Esophagus squamous epithelium (tissue), 5 donors: ENCODE measurements at places on chromosomes 7 and 10.

DNA sequence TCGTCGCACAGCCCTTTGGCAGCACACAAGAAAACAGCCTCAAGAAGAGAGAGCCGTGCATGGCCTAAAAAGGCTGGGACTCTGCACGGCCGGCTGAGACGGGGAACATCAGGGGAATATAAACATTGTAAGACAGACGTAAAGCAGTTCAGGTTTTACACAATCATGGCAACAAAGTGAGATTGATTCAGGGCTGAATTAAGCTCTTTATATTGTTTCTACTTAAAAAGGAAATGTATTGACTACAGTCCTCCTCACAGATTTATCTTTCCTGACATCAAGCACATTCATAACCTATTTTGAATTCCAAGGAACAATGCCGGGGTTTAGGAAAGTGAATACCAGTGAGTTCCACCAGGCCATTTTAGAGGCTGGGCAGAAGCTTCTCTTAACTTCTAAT is 25.2 kb downstream of the SORBS1 start:
- no peak for DNase-seq

DNA sequence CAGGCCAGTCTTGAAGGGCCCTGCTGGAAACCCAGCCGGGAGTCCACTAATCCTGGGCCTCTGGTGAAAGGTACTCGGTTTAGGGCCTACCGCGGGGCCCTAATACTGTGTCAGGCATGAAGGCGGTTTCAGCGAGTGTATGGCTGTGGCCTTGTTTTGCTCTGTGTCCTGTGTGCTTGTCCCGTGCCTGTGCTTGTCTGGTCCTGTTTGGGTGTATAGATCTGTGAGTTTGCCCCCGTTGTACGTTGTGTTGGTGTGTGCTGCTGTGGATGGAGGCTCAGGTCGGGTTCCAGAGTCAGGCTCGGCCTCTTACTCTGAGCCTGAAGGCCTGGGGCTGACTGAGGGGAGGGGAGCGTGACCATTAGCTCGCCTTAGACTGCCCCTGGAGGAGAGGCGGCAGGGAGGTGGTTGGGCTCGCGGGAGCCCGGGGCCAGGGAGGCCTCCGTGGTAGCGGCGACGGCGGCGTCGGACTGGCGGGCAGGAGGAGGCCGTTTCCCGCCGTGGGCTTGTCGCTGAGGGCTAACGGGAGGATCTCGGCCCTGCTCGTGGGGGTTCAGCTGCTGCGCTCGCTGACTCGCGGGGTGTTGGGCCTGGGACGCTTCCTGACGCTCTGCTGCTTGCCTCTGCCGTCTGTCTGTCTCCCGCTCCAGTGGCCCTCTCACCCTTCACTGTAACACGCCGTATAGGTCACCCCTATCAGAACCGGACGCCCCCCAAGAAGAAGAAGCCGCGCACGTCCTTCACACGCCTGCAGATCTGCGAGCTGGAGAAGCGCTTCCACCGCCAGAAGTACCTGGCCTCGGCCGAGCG is 2.6 kb downstream of the TLX1 start:
- no peak for DNase-seq

- no peak for DNase-seq
These were observed 87.0 kb downstream of the VIPR2 start for GRCh38 chr7:159057647-159058046.

DNA sequence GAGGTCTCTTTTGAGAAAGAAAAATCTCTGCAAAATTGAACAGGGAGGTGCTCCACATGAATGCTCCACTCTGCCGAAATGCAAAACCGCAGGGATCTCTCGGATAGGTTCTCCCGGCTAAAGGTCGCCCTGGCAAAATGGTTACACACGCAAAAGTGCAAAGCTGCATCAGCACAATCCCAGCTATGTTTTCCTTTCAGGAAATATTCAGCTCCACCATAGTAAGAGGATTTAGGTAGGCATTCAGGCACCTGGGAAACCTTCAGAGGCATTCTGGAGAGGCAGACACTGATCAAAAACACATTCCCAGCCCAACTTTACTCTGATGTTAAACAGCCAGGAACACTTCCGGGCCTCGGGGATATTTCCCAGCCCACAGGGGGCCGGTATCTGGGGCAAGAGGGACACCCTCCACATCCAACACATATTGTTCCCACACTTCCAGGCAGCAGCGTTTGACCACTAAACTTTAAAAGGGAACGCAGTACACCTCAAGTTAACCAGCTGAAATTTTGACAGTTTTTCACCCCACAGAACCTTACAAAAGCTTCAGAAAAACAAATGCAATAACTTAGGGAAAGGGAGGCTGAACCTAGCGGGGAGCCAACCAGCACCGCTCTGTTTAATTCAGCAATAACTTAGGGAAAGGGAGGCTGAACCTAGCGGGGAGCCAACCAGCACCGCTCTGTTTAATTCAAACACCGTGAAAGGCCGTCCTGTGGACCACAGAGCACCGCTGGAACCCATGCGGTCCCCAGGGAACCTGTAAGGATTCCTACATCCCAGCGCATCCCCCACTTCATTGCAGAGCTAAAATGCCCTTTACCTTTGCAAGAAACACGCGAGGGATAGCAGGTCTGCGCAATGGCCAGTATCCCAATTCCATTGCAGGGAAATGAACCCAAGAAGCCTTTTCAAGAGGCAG is 45.9 kb downstream of the TNS3 start:
- DNase-seq: no peak

GRCh38 chr10:83178526-83178925 is 960.8 kb upstream of the GHITM start:
- no peak for DNase-seq

- DNase-seq: no peak
These were observed 146.0 kb downstream of the PLXNA4 start for GRCh38 chr7:132430041-132430855.

GRCh38 chr7:123120286-123120685 is 79.5 kb downstream of the SLC13A1 start:
- DNase-seq: no peak

DNA sequence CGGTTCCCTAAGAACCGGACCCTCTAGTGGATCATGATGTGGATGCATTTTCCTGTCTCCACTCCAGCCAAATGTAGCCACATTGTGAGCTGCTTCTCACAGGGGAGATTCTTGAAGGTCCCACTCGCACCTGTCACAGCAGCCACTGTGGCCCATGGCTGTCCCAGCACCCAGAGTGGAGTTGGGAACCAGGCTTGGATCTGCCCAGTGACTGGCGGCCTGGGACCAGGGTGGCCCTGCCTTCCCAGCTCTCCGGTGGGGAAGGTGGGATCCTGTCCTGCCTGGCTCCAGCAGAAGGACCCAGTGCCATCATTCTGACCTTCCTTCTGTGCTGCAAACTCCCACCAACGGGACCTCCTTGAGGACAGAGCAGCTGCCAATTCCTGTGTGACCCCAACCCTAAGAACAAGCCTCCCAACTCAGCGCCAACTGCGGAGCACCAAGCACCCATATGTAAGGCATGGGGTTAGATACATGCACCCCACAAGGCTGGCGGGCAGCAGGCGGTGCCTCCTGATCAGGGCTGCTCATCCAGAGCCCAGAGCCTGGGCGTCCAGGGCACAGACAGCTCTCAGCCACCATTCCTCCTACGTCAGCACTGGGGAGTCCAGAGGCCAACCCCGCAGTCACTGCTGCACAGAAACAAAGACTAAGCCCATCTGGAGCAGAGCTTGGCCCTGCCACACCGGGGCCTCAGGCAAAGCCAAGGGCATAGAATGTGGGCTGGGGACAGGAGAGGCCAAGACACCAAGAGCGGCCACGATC is 28.8 kb downstream of the EBF3 start:
- no peak for DNase-seq

DNA sequence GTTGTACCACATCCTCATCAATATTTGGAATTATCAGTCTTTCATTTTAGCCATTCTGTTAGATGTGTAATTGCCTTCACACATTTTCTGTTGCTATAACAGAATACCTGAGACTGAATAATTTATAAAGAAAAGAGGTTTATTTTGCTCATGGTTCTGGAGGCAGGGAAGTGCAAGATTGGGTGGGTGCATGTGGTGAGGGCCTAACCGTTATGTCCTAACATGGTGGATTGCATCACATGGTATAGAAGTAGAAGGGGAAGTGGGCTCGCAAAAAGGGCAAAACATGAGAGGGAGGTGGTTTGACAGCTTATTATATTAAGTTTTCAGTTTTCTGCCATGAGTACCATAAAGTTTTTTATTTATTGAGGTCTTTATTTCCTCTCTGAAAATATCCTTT is 452.0 kb downstream of the ARL4A start:
- DNase-seq: no peak

- no peak for DNase-seq
These were observed 53.3 kb upstream of the PPIF start for GRCh38 chr10:79293841-79294581.

- no peak for DNase-seq
These were observed 31.6 kb downstream of the SLC16A12 start for GRCh38 chr10:89503652-89504370.

- DNase-seq: no peak
These were observed 431.6 kb upstream of the GALNT17 start for GRCh38 chr7:70700055-70700940.

DNA sequence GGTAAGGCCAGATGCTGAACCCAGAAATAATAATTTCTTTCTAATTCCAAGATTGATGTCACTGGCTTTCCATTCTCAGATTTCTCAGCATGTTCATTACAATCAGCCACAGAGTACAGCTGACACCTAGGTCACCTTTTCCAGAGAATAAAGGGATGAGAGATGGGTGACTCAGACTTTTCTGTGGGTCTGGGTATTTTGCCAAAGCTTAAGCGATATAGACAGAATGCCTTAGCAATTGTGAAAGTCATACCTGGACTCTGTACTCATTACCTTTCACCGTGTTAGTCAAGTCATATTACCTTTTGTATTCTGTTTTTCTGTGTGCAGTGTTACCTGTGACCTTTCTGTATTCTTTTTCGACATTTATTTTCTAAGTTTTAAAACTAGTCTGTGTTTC is 10.6 kb upstream of the PRTFDC1 start:
- no peak for DNase-seq

DNA sequence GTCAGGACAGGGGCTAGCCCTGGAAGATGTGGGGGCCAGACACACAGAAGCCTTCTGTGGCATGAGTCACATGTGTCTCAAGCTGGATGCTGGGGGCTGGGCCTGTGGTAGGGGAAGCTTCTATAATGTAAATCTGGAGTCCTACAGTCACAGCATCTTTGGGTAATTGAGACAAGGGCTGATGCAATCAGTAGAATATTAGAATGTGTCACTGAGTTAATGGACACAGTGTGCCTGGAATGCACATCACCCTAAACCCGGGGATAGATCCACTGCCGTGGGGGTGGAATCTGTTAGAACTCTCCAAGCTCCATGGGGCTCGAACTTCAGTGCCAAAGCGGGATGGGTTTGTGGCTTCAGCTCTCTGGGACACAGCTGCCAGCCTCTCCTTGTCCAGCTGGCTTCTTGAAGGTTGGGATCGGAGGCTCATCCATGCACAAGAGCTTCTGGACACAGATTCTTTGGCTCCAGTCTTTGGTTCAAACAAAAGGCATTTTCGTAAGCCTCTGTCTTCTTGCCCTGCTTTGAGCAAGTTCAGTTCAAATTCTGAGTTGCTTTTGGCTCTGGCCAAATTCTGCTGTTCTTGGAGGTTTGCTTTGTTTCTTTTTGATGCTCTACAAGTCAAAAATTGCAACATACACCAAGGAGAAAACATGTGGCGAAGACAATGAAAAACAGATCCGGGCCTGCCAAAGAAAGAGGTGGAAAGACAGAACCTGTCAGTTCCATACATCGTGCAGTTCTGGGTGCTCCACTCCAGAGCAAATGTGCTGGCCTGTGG is 194.8 kb upstream of the ZNF32 start:
- DNase-seq: no peak

DNA sequence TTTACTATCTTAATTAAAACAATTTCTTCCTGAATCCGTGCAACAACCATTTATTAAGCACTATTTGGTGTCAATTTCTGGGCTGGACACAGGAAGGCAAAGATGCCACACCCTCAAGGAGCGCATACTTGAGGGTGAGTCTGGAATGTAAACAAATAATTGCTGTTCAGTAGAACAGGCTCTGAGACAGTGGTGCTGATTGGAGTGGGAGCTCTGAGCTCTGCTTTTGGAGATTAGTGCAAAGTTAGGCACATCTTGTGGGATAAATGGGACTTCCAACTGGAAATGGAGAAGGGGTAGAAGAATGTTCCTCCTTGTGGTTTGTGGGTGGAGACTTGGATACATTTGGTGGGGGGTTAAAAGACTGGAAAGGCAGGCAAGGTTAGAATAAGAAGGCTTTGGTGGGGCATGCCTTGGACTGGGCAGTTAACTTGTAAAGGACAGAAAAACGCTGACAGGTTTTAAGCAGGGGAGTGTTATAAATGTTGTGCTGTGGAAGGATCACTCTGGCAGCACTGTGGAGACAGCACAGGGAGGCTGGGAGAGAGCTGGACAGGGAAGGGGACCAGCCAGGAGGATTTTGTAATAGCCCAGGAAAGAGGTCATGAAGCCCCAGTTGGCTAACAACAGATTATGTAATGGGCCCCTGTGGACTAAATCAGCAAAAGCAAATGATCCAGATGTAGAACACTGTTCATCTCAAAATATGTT is 80.7 kb downstream of the ZNF365 start:
- no peak for DNase-seq

DNA sequence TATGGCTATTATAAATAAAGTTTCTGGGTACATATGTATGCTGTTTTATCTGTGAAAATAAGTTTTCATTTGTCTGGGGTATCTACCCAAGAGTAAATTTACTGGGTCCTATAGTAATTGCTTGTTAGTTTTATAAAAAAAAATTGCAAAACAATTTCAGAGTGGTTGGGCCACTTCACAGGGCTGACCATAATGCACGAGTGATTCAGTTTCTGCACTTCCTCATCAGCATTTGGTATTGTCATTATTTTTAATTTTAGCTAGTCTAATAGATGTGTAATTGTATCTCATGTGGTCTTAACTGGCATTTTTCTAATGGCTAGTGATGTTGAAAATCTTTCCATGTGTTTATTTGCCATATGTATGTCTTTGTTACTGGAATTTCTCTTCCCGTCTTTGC is 452.4 kb upstream of the AKR1E2 start:
- DNase-seq: no peak

DNA sequence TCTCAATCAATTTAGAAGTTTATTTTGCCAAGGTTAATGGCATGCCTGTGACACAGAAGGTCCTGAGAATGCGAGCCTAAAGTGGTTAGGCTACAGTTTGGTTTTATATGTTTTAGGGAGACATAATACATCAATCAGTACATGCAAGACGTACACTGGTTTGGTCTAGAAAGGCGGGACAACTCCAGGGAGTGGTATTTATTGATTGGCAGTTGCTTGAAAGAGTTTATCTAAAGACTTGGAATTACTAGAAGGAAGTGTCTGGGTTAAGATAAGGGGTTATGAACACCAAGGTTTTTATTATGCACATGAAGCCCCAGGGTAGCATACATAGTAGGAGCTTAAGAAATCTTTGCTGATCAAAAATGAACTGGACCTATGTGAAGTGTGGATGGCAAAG is 21.5 kb downstream of the NPVF start:
- no peak for DNase-seq
